Vagina (tissue), 2 donors: ENCODE measurements at places on chromosomes 5 and 9.

- no peaks in the 10 kb centered on the region for H3K36me3 ChIP-seq
- no peaks in the 10 kb centered on the region for H3K27me3 ChIP-seq
- H3K4me1 ChIP-seq: peaks cover 4% of the 10 kb centered on the region
- peak overlapping the region; percentile 48 for H3K27ac ChIP-seq
- no peak for DNase-seq
These were observed 38.6 kb upstream of the PITX1 start for GRCh38 chr5:135072387-135073281.

DNA sequence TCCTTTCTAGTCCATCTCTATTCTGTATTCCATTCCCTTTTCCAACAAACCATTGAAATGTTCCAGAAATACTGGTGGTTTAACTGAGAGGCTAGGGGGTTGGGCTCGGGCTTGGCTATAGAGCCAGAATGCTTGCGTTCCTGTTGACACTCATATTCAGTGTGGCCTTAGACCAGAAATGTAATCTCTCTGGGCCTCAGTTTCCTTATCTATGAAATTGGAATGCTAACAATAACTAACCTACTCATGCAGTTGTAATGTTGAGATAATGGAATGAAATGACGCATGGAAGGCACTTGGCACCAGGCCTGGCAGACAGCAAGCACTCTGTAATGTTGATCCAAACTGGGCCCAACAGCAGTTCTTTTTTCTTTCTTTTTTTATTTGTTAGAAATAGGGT lies 26.8 kb downstream of the JADE2 start:
- H3K36me3 ChIP-seq: no peaks in the 10 kb centered on the region
- DNase-seq: no peak
- H3K27me3 ChIP-seq: no peaks in the 10 kb centered on the region
- peaks cover 70% of the 10 kb centered on the region for H3K4me1 ChIP-seq
- H3K27ac ChIP-seq: no peak overlapping the region
- H3K4me3 ChIP-seq: no peak overlapping the region

- H3K36me3 ChIP-seq: no peaks in the 10 kb centered on the region
- peaks cover 5% of the 10 kb centered on the region for H3K4me1 ChIP-seq
- no peaks in the 10 kb centered on the region for H3K27me3 ChIP-seq
- H3K27ac ChIP-seq: no peak overlapping the region
These were observed 58.8 kb downstream of the CAAP1 start for GRCh38 chr9:26833792-26834191.

DNA sequence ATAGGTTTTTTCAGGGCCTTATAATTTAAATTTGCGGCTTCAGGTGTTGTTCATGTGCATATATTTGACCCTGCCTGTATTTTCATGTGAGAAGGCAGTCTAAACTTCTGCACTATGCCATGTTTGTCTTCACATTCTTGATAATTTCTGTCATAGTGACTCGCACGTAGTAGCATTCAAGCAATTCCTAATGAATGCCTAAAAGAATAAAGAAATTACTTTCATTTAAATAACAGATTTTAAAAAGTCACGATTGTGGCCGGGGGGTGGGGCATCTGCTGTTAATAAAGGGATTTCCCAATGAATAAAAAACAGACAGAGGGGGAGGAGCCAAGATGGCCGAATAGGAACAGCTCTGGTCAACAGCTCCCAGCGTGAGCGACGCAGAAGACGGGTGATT lies 318.0 kb downstream of the ADAMTS6 start:
- H3K4me1 ChIP-seq: no peaks in the 10 kb centered on the region
- no peak overlapping the region for H3K4me3 ChIP-seq
- H3K36me3 ChIP-seq: no peaks in the 10 kb centered on the region
- H3K27me3 ChIP-seq: no peaks in the 10 kb centered on the region
- DNase-seq: no peak

- no peaks in the 10 kb centered on the region for H3K36me3 ChIP-seq
- peaks cover 13% of the 10 kb centered on the region for H3K4me1 ChIP-seq
- H3K4me3 ChIP-seq: no peak overlapping the region
- no peak for DNase-seq
- H3K27me3 ChIP-seq: no peaks in the 10 kb centered on the region
These were observed 93.4 kb downstream of the KCNT1 start for GRCh38 chr9:135795391-135795790.

- no peak overlapping the region for H3K4me3 ChIP-seq
- DNase-seq: no peak
- no peaks in the 10 kb centered on the region for H3K27me3 ChIP-seq
- H3K27ac ChIP-seq: no peak overlapping the region
- H3K4me1 ChIP-seq: peaks cover 42% of the 10 kb centered on the region
- H3K36me3 ChIP-seq: no peaks in the 10 kb centered on the region
These were observed 241.7 kb upstream of the KLF4 start for GRCh38 chr9:107731115-107731762.

DNA sequence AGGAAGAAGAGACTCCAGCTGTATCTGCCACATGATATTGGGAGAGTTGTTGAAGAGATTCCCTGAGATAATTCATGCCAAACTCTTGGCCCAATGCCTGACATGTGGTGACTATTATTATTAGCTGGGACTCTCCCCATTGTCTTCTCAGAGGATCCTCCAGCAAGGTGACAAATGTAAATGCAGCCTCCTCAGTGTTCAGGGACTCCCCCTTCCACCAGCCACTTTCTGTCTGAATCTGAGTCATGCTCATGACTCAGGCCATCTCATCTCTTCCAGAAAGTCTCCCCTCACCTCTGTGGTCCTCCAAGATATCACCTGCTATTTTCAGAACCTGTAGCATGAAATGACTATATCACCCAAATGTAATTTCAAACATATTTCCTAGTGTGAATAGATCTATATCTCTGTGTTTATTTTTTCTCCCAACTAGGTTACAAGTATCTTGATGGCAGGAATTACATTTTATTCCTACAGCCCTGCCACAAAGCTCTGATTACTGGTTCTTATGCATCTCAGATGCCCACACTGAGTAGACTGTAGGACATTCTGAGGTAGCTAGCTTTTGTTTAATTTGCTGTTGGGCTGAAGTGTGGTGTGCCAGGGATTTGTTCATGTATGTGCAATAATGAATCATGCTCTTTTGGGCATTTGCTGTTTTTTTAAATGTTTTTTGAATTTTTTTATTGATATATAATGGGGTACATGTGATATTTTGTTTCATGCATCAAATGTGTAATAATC lies 126.6 kb upstream of the IL12B start:
- H3K27me3 ChIP-seq: no peaks in the 10 kb centered on the region
- no peak overlapping the region for H3K27ac ChIP-seq
- no peaks in the 10 kb centered on the region for H3K36me3 ChIP-seq
- DNase-seq: peak; percentile 49
- H3K4me3 ChIP-seq: no peak overlapping the region

DNA sequence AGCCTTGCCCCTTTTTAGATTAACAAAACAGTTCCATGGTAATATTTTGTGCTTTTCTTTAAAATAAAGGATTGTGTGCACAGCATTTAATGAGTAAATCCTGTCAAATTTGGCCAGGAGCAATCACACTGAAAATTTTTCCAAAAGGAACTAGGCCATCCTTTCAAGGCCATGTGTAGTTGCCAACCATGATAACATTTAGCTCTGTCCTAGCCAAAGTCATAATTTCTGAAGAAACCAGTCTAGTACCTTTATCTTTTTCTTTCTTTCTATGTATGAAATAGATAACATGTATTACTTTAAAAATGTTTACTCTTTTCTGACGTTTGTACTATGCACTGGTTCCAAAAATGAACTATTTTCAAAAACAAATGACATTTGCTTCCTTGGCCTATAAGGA lies 143.7 kb downstream of the PBX3 start:
- H3K27me3 ChIP-seq: no peaks in the 10 kb centered on the region
- H3K4me1 ChIP-seq: peaks cover 21% of the 10 kb centered on the region
- H3K27ac ChIP-seq: peak overlapping the region; percentile 76
- no peaks in the 10 kb centered on the region for H3K36me3 ChIP-seq
- no peak overlapping the region for H3K4me3 ChIP-seq

- H3K27me3 ChIP-seq: no peaks in the 10 kb centered on the region
- H3K27ac ChIP-seq: no peak overlapping the region
- H3K4me3 ChIP-seq: no peak overlapping the region
- H3K36me3 ChIP-seq: no peaks in the 10 kb centered on the region
- H3K4me1 ChIP-seq: no peaks in the 10 kb centered on the region
These were observed 169.3 kb upstream of the FSTL4 start for GRCh38 chr5:133781436-133782225.

DNA sequence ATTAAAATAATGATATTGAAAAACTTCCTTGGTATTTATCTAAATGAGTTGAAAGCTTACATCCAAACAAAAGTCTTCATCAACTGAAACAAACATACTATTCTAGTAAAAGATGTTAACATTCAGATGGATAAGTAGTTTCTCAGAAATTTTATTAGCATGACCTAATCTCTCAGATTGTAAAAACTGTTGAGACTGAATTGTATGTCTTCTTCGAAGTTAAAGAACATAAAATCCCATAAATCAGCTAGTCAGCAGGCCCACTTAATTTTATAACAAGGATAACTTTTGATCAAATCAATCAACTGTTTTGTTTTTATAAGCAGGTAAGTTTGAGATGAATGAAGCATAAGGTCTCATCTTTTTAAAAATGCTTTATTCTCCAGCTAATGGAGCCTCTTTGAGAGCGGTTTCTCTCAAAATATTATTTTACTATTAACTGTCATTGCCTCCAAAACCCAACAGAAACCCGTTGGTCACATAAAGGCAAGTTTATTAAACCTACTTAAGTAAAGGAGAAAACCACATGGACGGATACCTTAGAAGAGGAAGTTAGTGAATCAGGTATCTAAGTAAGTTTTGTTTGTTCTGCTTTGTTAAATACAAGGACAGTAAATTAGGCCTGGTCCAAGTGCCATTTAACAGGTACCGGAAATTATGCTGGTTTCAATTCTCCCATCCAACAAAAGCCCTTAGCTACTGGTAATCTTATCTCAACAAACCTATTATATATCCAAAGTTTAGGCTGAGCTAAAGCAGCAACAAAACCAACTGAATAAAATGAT lies 457.0 kb downstream of the PDE4D start:
- no peaks in the 10 kb centered on the region for H3K27me3 ChIP-seq
- no peak overlapping the region for H3K4me3 ChIP-seq
- DNase-seq: no peak
- no peaks in the 10 kb centered on the region for H3K36me3 ChIP-seq

DNA sequence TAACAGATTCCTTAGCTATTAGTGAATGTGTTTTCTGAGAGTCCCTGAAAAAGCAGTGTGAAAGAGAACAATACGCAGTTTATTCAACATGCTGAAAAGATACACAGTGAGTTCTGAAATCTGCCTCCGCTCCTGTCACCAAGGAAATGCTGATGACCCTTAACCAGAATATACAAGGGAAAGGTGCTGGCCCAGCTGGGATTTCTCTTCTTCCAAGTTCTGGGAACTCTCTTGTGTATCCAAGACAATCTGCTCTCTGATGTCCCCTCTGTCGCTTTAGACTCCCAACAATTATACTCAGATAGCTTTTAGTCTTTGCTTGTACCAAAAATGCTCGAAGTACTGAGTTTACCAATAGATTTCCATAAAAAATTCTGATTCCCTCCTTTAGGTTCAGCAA lies 214.9 kb downstream of the TMEM167A start:
- H3K27me3 ChIP-seq: no peaks in the 10 kb centered on the region
- no peaks in the 10 kb centered on the region for H3K36me3 ChIP-seq

DNA sequence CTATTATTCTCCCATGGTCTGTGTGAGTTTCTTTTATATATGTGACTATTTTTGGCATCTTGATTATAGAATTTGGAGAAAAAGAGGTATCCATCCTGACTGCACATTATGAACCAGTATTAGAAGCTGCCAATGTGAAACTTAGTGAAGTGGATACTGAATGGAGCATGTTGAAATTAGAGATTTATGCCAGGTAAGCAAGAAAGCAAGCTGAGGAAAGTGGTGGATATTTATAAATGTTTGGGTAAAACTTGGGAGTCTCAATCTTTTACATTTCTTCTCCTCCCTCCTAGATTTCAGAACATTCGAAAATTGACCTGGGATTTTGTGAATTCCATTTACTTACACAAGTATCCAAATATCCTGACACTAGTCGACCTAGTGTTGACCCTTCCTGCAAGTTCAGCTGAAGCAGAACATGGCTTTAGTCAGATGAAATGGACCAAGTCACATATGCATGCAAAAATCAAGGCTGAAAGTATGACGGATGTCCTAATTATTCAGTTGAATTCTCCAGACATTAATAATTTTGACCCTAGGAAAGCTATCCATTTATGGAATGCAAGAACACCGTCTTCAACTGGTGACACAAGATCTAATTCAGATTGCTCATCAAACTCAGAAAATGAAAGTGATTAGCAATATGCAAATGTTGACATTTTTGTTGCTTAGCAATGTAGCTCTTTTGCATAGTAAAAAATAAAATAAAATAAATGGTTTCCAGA lies 66.8 kb upstream of the IL7R start:
- DNase-seq: no peak
- no peaks in the 10 kb centered on the region for H3K4me1 ChIP-seq
- H3K36me3 ChIP-seq: no peaks in the 10 kb centered on the region

GRCh38 chr5:38536968-38537367 lies 19.5 kb downstream of the LIFR start:
- H3K27me3 ChIP-seq: no peaks in the 10 kb centered on the region
- no peak for DNase-seq
- no peaks in the 10 kb centered on the region for H3K36me3 ChIP-seq

DNA sequence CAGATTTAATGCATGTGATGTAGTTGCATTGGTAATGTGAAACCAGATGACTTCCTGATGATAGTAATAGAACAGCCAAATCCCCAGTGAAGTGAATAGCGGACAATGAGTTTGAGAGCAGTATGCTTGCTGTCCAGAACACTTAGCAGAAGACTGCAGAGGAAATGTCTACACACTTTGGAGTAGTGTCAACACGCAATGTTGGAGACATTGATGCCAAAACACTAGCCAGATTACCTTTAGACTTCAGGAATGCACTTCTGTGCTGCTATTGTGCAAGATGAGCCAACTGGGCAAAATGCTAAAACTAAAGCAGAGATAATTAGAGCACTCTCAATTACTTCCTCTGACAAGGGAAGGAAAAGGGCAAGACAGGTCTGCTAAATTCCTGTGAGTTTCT lies 176.7 kb downstream of the PRDM9 start:
- no peak overlapping the region for H3K4me3 ChIP-seq
- no peaks in the 10 kb centered on the region for H3K27me3 ChIP-seq
- no peaks in the 10 kb centered on the region for H3K36me3 ChIP-seq
- no peak for DNase-seq
- no peaks in the 10 kb centered on the region for H3K4me1 ChIP-seq

DNA sequence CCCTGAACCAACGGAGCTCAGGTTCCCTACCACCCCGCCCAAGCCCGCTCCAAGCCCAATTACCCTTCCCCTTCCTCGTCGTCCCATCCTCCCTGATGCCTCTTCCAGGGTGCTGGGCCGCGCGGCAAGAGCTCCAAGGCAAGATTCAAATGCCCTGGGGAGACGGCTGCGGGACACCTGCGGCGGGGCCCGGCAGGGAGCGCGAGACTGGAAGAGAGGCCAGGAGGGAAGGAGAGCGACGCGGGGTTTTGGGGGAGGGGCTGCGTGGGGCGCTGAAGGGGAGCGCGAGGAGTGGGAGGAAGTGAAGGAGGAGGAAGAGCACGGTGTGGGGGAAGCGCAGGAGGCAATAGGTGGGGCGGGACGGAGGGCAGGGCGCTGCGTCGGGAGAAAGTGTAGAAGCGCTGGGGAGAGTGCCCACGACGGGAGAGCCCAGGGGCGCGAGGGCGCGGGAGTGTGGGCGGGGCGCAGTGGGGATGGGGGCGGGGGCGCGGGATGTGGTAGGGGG lies 975 bp upstream of the NXNL2 start:
- H3K4me3 ChIP-seq: peak overlapping the region; percentile 71
- no peak for DNase-seq
- H3K27ac ChIP-seq: peak overlapping the region; percentile 91
- H3K36me3 ChIP-seq: no peaks in the 10 kb centered on the region
- H3K27me3 ChIP-seq: no peaks in the 10 kb centered on the region
- H3K4me1 ChIP-seq: peaks cover 64% of the 10 kb centered on the region
